ENCODE measurements at places on chromosomes 7 and 10.

- no peak overlapping the region for H3K27ac ChIP-seq
- DNase-seq = no peak
- no peaks in the 10 kb centered on the region for H3K27me3 ChIP-seq
- H3K36me3 ChIP-seq = peaks cover 8% of the 10 kb centered on the region
- peaks cover 13% of the 10 kb centered on the region for H3K4me1 ChIP-seq
These were observed 105.0 kb downstream of the VIPR2 start for GRCh38 chr7:159039716-159040115.

GRCh38 chr7:133784486-133785001, 342.6 kb upstream of the LRGUK start:
- H3K27ac ChIP-seq = no peak overlapping the region
- H3K4me3 ChIP-seq = no peak overlapping the region
- no peak for DNase-seq
- H3K27me3 ChIP-seq = no peaks in the 10 kb centered on the region
- no peaks in the 10 kb centered on the region for H3K4me1 ChIP-seq
- H3K36me3 ChIP-seq = no peaks in the 10 kb centered on the region

- peaks cover 32% of the 10 kb centered on the region for H3K4me1 ChIP-seq
- H3K36me3 ChIP-seq = no peaks in the 10 kb centered on the region
- DNase-seq = no peak
- no peak overlapping the region for H3K27ac ChIP-seq
- peaks cover 20% of the 10 kb centered on the region for H3K27me3 ChIP-seq
These were observed 5.1 kb upstream of the ELFN1 start for GRCh38 chr7:1664711-1665548.

- no peaks in the 10 kb centered on the region for H3K36me3 ChIP-seq
- H3K4me1 ChIP-seq = no peaks in the 10 kb centered on the region
- no peak for DNase-seq
- H3K27me3 ChIP-seq = no peaks in the 10 kb centered on the region
These were observed 56.6 kb downstream of the TWIST1 start for GRCh38 chr7:19060761-19061259.

- no peaks in the 10 kb centered on the region for H3K27me3 ChIP-seq
- no peak overlapping the region for H3K27ac ChIP-seq
- no peak for DNase-seq
- H3K4me3 ChIP-seq = no peak overlapping the region
- no peaks in the 10 kb centered on the region for H3K4me1 ChIP-seq
These were observed 75.3 kb downstream of the JMJD1C start for GRCh38 chr10:63390521-63390920.

DNA sequence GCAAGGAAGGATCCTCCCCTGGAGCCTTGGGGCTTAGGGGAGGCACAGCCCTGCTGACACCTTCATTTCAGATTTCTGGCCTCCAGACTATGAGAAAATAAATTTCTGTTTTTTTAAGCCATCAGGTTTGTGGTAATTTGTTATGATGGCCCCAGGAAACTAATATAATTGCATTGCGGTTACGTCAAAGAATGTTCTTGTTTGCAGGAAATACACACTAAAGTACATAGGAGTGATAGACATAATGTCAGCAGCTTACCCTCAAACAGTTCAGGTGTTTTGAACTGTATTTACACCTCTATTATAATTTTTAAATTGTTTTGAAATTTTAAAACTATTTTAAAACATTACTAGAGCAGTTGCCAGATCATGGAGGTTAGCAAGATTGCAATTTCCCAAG, 12.6 kb upstream of the FHIP2A start:
- H3K36me3 ChIP-seq = no peaks in the 10 kb centered on the region
- no peak overlapping the region for H3K4me3 ChIP-seq
- DNase-seq = no peak
- H3K4me1 ChIP-seq = no peaks in the 10 kb centered on the region
- no peaks in the 10 kb centered on the region for H3K27me3 ChIP-seq

DNA sequence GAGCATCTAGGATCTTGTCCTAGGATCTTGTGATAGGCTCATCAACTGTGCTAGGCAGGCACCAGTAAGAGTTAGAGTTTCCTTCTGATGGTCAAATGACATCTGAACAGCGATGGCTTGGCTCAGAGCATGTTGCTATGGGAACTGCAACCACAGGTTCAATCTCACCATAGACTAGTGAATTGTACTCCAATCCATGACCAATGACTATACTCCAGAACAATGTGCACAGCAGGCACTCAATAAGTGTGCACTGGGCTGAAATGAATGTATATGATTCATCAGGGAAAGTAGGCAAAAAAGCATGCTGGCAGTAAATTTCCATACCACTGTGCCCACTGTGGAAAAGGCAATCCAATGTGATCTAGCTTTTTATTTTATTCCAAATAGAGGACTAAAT, 163.6 kb upstream of the HPS1 start:
- H3K36me3 ChIP-seq = no peaks in the 10 kb centered on the region
- DNase-seq = no peak
- H3K4me1 ChIP-seq = peaks cover 3% of the 10 kb centered on the region

- DNase-seq = no peak
- no peak overlapping the region for H3K27ac ChIP-seq
- H3K4me1 ChIP-seq = peaks cover 4% of the 10 kb centered on the region
- H3K36me3 ChIP-seq = no peaks in the 10 kb centered on the region
- no peaks in the 10 kb centered on the region for H3K27me3 ChIP-seq
- H3K4me3 ChIP-seq = peak overlapping the region; percentile 44
These were observed 49.4 kb upstream of the ARL4A start for GRCh38 chr7:12637819-12638592.

DNA sequence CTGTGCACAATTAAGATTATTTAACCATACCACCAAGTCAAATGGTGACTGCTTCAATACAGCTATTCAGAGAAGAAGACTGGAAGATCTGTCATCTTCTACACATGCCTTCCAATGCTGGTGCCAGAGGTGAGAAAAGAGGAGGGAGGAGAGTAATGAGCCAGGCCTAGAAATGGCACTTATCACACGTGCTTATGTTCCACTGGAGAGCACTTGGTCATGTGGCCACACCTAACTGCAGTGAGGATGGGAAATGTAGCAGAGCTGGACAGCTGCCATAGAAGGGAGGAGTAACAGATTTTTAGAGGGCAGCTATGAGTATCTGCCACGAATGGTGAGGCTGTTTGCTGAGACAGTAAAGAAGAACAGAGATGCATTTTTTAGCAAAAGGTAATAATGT, 77.1 kb downstream of the MPLKIP start:
- no peak overlapping the region for H3K27ac ChIP-seq
- H3K36me3 ChIP-seq = peaks cover 4% of the 10 kb centered on the region
- H3K4me1 ChIP-seq = no peaks in the 10 kb centered on the region
- no peak overlapping the region for H3K4me3 ChIP-seq
- H3K27me3 ChIP-seq = no peaks in the 10 kb centered on the region

DNA sequence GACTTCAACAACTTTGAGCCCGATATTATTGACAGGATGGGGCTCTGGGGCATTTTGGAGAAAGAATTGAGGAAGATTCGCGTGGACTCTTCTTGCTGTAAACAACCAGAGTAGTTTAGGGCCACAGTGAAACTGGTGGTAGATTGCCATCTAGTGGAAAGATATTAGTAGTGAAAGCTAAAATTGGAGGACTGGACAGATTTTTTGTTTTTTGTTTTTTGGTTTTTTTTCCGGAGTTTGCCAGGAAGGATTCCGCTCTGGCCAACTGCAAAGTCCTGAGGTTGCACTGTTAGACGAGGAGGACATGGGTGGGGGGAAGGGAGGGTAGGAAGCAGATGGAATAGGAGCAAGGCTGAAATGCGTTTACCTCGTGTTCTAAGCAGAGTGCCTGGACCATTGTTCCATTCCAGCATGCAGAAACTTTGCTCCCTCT, 11.7 kb downstream of the NOBOX start:
- no peak overlapping the region for H3K27ac ChIP-seq
- DNase-seq = no peak
- H3K36me3 ChIP-seq = no peaks in the 10 kb centered on the region
- peak overlapping the region; percentile 35 for H3K4me3 ChIP-seq
- H3K4me1 ChIP-seq = no peaks in the 10 kb centered on the region

GRCh38 chr7:155598810-155599210, 45.7 kb upstream of the RBM33 start:
- no peaks in the 10 kb centered on the region for H3K27me3 ChIP-seq
- H3K27ac ChIP-seq = no peak overlapping the region
- no peak overlapping the region for H3K4me3 ChIP-seq
- H3K4me1 ChIP-seq = no peaks in the 10 kb centered on the region
- peak; percentile 25 for DNase-seq

DNA sequence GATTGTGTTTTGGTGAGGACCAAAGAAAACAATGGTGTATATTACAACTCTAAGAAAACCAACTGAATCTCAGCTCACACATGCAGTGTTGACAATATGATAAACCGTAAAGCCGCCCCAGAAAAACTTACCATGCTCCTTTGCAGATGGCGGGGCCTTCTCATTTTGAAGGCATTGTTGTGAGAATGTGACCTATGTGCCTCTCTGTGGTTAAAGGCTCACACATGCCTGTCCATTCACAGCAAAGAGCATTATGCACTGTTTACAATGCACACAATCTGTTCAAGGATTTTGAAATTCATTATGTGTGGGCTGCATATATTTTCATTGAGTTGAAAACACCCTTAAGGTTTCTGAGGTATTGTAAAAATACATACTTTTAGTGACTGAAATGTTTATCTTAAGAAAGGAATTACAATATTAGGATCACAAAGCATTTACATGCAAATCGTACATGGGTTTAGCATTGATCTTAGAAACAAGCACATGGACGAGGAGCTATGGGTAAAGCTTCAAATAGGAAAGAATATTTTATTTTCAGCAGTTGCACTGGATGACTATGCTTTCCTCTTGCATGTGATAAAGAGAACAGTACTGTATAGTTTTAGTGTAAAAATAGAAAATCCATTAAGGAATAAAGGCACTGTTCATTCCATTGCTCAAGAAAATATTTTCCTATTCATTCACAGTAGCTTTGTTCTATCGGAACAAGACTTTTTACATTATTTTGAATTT, 334.3 kb downstream of the ARL4A start:
- no peaks in the 10 kb centered on the region for H3K4me1 ChIP-seq
- no peaks in the 10 kb centered on the region for H3K36me3 ChIP-seq
- H3K27ac ChIP-seq = no peak overlapping the region
- no peak overlapping the region for H3K4me3 ChIP-seq
- no peak for DNase-seq

DNA sequence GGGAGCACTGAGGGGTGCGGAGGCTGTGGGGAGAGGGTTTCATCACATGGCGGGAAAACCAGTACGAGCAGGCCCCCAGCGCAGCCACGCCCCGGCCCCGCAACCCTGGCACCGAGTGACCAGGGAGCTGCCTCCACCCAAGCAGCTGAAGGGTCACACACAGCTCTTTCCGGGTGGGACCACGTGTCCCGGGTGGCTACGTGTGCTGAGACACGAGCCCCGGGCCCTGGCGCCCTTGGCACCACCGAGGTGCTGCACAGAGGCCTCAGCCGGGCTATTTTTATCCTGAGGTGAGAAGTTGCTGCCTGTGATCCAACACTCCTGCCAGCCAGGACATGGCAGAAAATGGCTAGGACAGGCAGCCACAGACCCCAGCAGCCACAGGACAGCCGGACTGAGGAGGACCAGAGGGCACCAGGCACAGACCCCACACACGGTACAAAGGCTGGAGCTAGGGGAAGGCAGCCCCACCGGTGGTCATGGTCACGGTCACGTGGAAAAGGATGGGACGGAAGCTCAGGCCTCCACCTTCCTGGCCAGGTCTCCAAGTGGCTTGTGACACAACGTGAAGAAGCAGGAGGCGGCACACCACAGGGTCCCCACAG, 223.7 kb downstream of the MAD1L1 start:
- no peak for DNase-seq
- no peaks in the 10 kb centered on the region for H3K4me1 ChIP-seq
- H3K27ac ChIP-seq = no peak overlapping the region
- no peaks in the 10 kb centered on the region for H3K36me3 ChIP-seq
- H3K27me3 ChIP-seq = no peaks in the 10 kb centered on the region

- H3K4me3 ChIP-seq = no peak overlapping the region
- peaks cover 46% of the 10 kb centered on the region for H3K4me1 ChIP-seq
- no peak overlapping the region for H3K27ac ChIP-seq
- no peaks in the 10 kb centered on the region for H3K36me3 ChIP-seq
These were observed 371.6 kb downstream of the RPS24 start for GRCh38 chr10:78405231-78405630.

- no peak overlapping the region for H3K4me3 ChIP-seq
- H3K4me1 ChIP-seq = no peaks in the 10 kb centered on the region
- DNase-seq = no peak
- no peaks in the 10 kb centered on the region for H3K27me3 ChIP-seq
These were observed 6.0 kb downstream of the ALOX5 start for GRCh38 chr10:45379891-45380540.

All from thoracic aorta (tissue), 2 donors.